Sigmoid colon (tissue), 7 donors: ENCODE measurements at places on chromosomes 5 and 9. TPM values are rescaled to one million over a fixed set of nuclear protein-coding genes. Genes with fewer than 3 reads are reported as not detected.

Gene TEX48
- not detected for total RNA-seq

Gene ALDH7A1
- total RNA-seq: 22.2 TPM

DNA sequence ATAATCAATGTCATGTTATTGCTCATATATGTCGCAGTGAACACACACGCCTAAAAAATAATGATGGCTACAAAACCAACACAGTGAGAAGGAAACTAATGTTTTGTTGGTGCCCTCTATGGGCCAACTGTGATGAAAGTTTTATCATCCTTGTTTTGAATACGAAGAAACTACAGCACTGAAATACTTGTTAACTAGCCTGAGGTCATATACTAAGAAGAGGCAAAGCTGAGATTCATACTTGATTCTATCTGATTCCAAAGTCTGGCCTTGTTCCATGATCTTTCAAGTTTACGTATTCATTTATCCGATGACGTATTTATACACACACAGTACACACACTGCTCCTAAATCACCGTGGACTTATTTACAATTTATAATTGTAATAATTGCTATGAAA lies 16.1 kb upstream of the DRD1 start:
- DNase-seq: no peak

- no peak for DNase-seq
Observed at GRCh38 chr5:172926796-172927195, 32.4 kb upstream of the RPL26L1 start.

DNA sequence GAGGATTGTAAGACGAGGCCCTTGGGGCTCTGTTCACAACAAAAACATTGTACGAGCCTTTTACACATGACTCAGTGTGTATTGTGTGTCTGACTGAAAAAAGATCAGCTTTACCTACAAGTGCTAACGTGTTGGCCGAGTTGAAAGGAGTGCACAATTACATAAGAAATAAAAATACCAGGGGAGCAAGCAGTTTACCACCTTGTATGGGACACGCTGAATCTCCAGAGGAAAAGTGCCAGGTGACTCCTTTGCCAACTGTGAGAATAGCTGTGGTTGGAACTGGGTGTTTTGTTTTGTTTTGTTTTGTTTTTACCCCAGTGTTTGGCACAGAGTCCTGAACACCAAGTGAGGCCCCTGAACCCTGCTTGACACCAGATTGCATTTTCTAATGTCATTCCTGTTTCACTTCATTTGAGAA lies 32.8 kb upstream of the ZSWIM6 start:
- DNase-seq: no peak

GRCh38 chr5:143284521-143284920 lies 119.0 kb downstream of the NR3C1 start:
- no peak for DNase-seq

Gene ALDOB
- not detected for total RNA-seq

DNA sequence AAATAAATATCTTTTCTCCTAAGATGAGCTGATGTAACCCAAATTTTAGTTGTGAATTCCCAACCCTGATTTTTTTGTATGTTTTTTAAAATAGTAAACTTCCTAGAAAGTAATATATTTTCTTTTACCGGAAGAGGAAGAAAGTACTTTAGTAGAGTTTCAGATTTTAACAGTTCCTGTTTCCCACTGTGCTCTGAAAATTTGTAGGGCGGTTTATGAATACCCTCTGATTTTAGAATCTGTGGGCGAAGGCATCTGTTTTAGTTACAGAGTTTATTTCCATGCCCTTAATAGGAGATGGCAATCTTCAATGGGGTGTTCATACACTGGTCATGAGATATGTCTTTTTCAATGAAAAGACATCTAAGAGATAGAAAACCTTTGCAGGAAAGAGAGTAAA lies 3.7 kb upstream of the HOMER1 start:
- DNase-seq: no peak
